MG63 (cell line): ENCODE measurements at places on chromosomes 11 and 22. TPM values are rescaled to one million over a fixed set of nuclear protein-coding genes. Genes with fewer than 3 reads are reported as not detected.

GRCh38 chr11:85647078-85647477 lies 689 bp upstream of the TMEM126A start:
- DNase-seq, result no peak

DNA sequence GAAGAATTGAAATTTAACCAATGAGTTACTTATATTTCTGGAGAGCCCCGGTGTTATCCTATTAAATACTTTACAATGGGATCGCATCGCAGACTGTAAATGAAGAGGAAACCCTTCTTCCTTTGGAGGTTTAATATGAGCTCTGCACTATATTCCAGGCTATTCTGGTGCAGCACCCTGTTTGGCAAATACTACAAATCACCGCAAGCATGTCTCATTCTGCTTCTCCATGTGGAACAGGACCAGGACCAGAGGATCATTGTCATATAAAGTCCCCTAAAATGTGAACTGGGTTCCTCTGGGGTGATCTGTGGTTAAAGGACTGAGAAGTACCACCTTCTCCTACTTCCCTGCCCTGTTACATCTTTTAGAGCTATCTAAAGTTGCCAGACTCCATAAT lies 703.7 kb downstream of the DLG2 start:
- DNase-seq, result no peak

GRCh38 chr11:116896211-116896610 lies 58.8 kb upstream of the APOA1 start:
- DNase-seq, result no peak

Gene VWCE
- total RNA-seq, result not detected in 2 replicates

- DNase-seq, result no peak
These were observed 3.7 kb upstream of the PLAAT4 start for GRCh38 chr11:63532799-63533475.

DNA sequence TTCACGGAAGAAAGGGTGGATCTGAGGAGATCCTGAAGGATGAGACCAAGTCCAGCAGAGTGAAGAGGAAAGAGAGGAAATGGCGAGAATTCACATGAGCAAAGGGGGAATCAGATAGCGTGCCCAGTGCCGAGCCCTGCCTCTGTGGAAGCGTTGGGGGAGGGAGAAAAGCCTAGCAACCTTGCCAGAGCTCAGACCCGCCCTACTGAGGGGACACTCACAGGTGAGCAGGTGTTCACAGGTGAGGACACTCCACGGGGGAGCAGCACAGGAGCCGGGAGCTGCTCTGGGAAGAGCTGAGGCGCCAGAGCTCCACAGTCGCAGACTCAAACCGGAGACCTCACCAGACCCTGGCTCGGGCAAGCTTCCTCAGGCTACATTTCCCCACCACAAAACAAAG lies 56.2 kb downstream of the MICAL3 start:
- DNase-seq, result no peak

Gene KCNJ5
- not detected in 2 replicates for total RNA-seq

- no peak for DNase-seq
These were observed 21.8 kb downstream of the PRR5 start for GRCh38 chr22:44723801-44724200.

DNA sequence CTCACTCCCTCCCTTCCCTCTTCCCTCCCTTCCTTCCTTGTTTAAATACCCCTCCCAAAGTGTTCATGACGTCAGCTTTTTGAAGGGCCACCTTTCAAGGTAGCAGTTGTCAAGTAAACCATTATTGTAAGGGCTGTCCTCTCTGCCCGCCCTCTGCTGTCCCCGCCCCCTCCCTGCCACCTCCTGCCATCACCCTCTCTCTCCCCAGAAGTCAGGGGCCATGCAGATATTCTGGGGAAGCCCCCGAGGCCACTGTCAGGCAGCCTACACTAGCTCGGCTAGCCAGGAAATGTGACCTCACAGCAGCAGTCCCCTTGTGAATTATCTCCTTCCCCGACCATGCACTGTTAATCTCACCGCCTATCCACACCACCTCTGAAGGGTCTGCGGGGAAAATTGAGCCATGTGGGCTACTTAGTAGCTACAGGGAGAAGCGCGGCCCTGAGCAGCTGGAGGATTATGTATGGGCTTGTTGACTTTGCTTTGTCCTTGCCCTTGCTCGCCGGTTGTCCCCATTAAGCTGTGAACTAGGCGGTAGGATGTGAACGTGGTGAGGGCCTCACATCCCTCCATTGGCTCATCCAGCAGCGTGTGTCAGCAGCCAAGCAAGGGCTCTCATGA lies 42.1 kb upstream of the ATXN10 start:
- no peak for DNase-seq

Gene TP53I11
- total RNA-seq, result 25.3 and 43.3 TPM in 2 replicates
